ENCODE measurements at places on chromosomes 4 and X. TPM values are rescaled to one million over a fixed set of nuclear protein-coding genes. Genes with fewer than 3 reads are reported as not detected.

The ACE2 gene
- 14.0 TPM for total RNA-seq

GRCh38 chr4:81030981-81031791, 678 bp downstream of the BMP3 start:
- no peak for DNase-seq

- DNase-seq = no peak
Measured at GRCh38 chr4:13367244-13367643, 116.9 kb downstream of the RAB28 start.

- no peak for DNase-seq
Measured at GRCh38 chr4:69563424-69563823, 67.7 kb upstream of the UGT2B4 start.

GRCh38 chr4:109406337-109406931, 27.2 kb upstream of the SEC24B start:
- DNase-seq = no peak

DNA sequence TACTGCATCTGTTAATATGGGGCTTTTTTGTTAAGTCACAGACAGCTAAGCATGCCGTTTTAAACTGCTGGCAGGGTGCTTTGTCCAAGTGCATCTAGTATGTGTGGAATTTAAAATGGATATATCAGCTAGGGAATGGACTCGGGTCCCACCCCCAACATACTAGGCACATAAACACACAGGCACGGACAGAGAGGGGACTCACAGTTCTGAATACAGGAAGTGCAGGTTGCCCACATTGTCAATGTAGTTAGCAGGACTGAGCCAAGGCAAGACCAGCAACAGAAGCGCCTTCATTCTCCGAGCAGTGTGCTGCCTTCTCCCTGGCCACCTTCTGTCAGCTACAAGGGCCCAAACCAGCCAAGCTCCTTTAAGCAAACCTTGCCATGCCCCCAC, 33.6 kb downstream of the LNX1 start:
- DNase-seq = no peak

- DNase-seq = no peak
Measured at GRCh38 chr4:144611850-144612249, 34.1 kb upstream of the HHIP start.

DNA sequence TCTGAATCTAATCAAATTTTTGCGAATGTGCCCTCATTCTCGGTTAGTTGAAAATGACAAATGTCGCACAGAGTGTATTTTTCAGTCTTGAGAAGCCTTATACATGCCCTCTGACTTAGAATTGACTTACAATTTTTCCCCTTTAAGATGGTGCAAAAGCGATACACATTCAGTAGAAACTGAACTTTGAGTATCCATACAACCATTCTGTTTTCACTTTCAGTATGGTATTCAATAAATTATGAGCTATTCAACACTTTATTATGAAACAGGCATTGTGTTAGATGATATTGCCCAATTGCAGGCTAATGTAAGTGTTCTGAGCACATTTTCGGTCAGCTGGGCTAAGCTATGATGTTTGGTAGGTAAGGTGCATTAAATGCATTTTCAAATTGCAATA, 43.4 kb downstream of the SLC9A7 start:
- DNase-seq = no peak

Measured in left ventricle myocardium inferior (tissue), 1 donor.